ENCODE measurements at places on chromosomes 5 and 9.
A peak's percentile ranks its signal among the peaks of the same experiment; 100 is the strongest.

DNA sequence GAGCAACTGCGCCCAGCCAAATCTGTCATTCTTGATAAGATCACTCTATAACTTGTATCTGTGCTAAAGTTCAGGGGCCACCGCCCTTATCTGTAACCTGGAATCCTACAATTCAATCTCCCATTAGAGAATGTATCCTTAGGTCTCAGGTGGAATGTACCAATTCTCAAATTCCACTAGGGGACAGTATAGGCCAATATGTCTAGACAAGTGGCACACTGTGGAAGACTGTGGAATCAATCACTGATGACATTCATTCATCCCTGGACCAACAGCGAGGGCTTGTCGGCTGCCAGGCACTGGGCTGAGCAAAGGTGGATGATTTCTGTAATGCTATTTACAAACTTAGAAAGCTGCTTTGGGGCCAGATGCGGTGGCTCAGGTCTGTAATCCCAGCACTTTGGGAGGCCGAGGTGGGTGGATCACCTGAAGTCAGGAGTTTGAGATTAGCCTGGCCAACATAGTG, 28.7 kb upstream of the MEGF9 start:
- DNase-seq = peak; percentile 55

GRCh38 chr5:81787474-81788242, 36.8 kb upstream of the SSBP2 start:
- DNase-seq = peak; percentile 23

DNA sequence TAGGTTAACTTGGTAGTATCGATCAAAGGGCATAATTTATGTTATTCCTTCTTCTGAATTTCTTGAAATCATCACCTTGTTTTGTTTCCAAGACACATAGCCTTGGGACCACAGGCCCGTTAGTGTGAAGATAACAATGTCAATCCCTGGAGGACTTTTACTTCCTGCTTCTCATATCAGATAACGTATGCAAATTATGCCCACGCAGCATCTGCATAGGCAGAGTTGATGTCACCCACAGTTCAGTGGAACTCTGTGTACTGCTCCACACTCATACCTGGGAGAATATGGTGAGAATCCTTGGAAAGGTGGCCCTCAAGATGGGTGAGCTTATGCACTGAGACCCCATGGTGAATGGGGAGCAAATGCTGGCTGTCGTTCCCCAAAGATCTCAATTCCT, 95.0 kb downstream of the CFAP90 start:
- no peak for DNase-seq

DNA sequence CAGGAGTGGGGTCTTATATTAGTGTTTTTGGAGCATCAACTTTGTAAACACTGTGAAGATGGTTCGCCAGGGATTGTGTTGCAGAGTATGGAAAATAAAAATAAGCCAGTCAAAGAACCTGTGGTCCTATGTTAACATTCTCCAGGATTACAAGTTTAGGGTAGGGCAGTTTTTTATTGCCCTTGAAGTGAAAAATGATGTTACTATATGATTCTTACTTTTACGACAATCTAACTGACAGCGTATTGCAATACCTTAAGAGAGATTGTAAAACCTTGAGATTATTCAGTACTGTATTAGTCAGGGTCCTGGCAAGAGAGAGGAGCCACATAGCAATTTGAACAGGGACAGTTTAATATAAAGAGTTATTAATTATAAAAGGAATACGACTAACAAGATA, 144.7 kb upstream of the ZNF608 start:
- DNase-seq = no peak

DNA sequence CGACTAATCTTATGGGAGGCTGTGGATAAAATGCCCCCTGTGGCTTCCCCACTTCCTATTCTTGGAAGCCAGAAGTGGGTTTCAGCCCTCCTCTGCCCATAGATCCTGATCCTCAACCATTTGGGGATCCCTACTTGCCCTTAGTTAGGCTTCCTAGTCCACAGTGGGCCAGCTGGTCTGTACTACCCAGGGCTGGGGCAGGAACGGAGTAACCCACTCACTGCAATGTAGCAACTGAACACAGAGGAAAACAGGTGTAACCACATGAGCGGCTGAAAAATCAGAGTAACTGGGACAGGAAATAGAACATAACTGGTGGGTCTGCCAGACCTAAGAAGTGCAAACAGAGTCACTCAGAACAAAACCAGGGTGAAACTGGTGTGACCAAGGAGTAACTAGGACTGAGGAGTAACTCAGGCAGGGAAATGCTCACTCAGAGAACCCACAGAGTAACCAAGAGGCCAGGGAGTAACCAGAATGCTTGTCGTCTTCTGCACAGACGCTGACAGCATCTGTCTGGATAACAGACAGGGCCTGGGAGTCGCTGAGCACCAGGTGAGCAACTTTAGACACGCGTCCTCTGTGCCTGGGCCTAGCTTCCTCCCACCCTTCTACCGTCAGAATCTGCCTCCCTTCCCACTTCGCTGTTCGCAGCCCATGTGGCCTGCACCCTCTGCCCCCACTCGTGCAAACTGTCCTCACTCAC, 1.0 kb downstream of the AQP3 start:
- no peak for DNase-seq

DNA sequence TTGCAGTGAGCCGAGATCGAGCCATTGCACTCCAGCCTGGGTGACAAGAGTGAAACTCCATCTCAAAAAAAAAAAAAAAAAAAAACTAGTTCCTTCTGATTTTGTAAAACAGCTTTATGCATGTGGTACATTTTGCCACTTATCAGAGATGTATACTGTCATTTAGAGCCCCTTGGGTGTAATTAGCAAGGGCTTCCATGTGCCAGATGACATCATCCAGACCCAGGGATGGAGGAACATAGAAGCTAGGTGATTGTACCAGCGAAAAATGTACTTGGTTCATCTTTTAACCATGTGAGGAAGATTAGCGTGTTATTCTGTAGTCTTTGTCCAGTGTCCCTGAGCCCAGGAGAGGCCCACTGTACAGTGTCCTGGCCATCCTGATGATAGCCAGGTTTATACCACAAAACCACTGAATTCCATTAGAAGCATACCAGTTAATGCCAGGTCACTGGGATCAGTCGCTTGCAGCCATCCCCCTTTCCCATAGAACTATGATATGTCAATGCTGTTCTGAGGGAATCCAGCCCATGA, 239.3 kb upstream of the SGCD start:
- no peak for DNase-seq

DNA sequence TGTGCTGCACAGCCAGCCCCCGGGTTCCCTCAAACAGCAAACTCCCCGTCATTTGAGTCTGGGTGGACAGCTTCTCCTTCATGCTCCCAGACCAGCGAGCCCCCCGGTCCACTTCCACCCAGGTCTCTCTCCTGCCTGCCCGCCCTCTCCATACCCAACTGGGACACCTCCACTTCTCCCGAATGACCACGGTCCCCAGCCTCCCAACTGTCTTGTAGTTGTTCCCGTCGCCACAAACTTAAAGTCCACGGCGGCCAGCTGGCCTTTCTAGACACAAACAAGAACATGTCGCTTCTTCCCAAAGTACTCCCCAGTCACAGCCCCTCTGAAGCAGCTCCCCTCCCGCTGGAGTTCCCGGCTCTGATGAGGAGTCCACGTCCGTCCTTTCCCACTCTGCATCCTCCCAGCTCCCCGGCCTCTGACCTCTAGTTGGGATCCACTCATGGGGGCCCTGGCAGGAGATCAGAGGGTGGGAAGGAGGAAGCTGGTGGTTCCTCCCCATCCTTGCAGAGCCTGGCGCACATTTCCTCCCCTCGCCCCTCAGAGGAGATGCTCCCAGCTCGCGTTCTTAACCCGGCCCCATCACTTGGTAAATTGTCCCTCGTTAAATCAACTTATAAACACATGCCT, 24.1 kb upstream of the PPP1R26 start:
- no peak for DNase-seq

- no peak for DNase-seq
Measured at GRCh38 chr5:3041001-3041400, 289.5 kb upstream of the IRX2 start.

DNA sequence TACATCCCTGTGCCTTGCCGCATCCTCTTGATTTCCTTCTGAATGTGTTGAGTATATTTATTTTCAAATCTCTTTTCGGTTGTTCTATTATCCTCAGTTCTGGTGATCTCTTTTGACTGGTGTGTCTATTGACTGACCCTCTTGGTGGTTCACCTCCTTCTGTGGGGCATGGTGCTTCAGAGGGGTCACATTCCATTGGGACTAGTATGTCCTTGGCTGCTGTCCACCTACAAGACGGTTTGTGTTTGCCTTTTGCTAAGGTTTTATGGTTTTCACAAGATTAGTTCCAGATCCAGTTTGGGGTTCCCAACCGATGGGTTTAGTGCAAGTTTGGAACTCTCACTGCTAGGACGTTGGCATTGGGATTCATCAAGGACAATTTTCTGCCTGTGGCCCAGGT, 66.6 kb downstream of the PHF2 start:
- peak; percentile 88 for DNase-seq

- DNase-seq = no peak
Measured at GRCh38 chr9:111804636-111805035, 9.9 kb upstream of the SHOC1 start.

DNA sequence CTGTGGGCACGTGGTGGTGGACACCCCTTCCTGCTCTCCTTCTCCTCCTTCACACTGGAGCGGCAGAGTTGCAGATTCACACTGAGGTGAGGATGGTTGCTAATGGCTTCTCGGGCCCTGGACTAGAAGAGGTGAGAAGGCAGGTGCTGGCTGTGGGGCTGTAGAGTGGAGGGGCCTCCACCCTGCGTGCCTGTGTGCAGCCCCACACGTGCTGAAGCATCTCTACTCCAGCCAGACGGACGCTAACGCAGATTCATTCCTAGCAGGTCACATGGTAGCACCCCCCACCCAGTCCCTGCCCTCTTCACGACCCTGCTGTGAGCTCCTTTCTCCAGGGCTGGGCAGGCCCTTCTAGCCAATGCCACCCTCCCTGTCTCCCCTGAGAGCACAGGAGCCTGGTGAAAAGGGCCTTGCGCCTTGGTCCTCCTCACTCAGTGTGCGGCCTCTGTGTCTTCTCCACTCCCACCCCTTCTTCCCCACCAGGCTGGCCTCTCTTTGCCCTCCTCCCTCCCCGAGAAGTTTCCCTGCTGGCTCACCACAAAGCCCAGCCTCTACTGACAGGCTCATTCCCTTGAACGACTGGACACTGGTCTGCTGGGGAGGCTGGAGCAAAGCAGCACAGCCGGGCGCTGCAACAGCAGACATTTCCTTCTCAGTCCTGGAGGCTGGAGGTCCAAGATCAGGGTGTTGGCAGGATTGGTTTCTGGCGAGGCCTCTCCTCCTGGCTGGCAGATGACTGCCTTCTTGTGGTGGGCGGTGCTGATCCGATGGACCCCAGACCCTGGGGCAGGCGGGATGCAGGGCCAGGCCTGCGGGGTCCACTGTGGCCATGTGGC, 14.2 kb downstream of the CACNA1B start:
- no peak for DNase-seq

- no peak for DNase-seq
Measured at GRCh38 chr9:136247947-136248637, 2.5 kb upstream of the QSOX2 start.

DNA sequence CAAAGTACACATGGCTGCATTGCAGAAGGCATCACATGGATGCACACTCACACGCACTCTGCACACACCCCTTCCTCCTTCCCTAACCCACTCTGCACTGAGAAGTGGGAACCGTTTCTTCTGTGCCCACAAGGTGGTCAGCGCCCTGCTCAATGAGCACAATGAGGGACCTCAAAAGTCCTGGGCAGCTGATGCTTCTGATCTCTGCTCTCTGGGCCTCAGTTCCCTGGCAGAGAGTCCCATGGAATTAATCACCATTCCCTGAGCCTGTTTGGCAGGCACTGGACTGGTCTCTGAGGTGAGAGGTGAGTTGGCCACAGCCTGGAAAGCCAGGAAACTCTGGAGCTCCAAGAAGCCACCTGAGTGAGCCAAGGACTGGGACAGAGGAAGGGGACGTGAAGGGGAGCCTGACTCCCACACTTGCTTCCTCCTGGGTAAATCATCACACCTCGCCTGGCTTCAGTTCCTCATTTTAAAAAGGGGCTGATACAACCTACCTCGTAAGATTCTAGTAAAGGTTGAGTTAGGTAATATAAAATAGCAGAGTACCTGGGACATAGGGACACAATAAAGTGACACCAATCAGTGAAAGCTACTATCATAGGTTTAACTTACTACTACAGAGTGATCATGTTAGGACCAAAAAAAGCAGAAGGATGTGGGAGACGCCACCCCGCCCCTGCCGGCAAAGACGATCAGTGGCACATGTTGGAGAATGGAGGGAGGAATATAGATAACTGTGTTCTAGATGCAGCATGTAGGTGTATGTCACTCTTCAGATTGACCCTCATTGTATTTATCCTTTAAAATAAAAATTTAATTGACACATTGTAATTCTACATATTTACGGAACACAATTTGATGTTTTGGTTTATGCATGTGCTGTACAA, 21.1 kb upstream of the IGFBPL1 start:
- no peak for DNase-seq

DNA sequence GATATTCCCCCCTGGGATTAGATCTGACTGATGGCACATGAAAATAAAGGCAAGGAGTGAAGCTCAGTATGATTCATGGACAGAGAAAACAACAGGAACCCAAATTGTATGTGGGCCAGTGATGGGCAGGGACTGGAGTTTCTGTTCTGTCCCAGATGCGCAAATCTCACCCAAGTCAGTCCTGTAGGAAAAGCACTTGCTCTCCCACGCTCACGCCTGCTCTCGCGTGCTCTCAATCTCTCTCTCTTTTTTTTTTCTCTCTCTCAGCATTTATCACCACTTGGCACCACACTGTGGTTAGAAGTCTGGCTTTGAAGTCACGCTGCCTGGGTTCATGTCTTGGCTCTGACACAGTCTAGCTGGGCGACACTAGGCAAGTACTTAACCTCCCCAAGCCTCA, 106.5 kb upstream of the LRRTM2 start:
- DNase-seq = peak; percentile 27

GRCh38 chr5:160119905-160120266, 636 bp upstream of the PWWP2A start:
- DNase-seq = no peak

DNA sequence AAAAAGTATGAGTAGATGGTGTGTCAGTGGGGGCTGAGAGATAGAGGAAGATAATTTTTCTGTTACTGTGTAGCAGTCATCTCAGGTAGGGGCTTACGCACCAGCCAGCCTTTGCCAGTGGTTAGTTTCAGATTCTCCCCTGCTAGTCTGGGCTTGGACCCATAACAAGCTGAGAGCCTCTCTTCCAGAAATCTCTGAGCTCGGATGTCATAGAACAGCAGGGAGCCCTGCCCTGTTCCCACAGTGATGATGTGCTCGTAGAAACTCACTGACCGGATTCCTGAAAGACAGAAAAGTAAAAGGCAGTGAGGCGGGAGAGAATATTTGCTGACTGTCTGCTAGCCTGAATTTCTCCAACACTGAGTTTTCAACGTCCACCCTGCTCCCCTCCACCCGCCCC, 37.2 kb downstream of the DCAF12 start:
- no peak for DNase-seq

GRCh38 chr9:2066312-2067273, 51.4 kb downstream of the SMARCA2 start:
- DNase-seq = peak; percentile 67

DNA sequence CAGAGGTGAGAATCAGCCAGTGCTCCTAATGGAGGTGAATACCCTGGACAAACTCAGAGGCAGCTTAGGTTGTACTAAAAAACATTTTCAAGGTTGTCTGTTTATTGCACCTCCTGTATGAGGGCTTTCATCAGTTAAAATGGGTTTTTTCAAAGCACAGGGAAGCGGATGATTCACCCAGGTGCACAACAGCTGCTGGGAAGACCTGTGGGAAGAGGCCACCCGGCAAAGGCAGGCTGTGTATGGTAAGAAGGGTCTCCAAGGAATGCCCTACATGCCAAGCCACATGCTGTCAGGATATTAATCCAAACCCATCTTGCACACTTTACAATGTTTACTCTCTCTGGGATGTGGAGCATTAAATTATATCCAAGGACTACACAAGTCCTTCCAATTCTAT, 14.7 kb downstream of the SIL1 start:
- DNase-seq = no peak

GRCh38 chr5:149775785-149776184, 45.7 kb downstream of the PPARGC1B start:
- DNase-seq = no peak
